HEK293T (cell line): ENCODE measurements at places on chromosomes 12 and 14.
A peak's percentile ranks its signal among the peaks of the same experiment; 100 is the strongest.

- peak; percentile 68 for DNase-seq
Measured at GRCh38 chr12:99984271-99985128, at the start of gene ANKS1B. TSS of gene ANKS1B (minus strand) at chr12:99984936. CDS start at chr12:99984237, 699 bp downstream.

DNA sequence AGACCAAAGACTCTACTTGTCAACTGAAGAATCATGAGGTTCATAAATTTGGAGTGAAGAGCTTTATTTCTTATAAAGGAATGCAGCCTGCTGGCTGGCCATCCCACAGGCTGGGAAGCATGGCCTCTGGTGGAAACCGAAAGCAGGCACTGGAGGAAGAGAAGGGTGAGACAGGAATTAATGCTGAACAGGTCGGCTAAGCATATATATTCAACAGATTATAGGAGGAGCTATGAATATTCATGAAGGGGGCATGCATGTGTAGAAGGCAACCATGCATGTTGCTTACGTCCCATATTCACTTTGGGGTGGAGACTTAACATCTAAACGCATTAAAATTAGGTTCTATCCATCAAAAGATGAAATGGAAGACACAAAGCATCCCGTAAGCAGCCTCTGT is 20.6 kb upstream of the RGS6 start:
- no peak for DNase-seq

GRCh38 chr12:58298803-58299202 is 357.4 kb downstream of the ATP23 start:
- no peak for DNase-seq

DNA sequence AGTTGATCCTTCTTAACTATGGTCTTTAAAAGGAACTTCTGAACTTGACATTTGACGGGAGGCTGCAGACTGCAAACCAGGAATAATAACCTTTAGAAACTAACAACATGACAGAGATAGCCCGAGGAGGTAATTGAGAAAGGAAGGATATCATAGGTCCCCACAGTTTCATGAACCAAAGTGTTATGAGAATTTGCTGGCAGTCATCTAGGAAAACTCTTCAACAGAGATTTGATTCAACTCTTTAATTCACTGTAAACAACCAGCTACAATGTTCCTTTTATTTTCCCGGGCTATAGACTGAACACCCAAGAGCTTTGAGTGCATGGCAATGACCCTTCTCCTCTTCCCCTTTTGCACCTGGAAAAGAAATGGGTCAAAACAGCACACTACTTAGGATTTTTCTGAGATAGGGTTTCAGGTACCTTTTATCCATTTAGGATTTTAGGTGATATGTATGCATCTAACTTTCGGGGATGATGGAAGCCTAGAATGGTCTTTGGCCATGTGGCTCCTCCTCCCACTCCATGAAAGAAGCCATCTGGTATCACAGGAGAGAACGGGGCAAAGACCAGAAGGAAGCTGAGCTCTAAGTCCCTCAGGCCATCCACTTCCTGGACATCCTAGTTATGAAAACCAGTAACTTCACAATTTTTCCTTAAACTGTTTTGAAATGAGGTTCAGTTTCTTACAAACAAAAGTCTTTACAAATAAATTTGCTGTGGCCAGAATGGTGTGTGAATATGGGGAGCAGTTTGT is 23.0 kb downstream of the GLT8D2 start:
- DNase-seq: no peak

DNA sequence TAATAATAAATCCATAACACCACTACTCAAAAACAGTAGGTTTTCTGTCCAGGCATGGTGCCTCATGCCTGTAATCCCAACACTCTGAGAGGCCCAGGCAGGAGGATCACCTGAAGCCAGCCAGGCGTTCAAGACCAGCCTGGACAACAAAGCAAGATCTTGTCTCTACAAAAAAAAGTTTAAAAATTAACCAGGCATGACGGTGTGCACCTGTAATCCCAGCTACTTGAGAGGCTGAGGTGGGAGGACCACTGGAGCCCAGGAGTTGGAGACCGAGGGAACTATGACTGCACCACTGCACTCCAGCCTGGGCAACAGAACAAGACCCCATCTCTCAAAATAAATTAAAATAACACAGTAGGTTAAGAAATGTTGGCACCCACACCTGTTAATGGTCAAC is 44.5 kb upstream of the AP4S1 start:
- DNase-seq: no peak

DNA sequence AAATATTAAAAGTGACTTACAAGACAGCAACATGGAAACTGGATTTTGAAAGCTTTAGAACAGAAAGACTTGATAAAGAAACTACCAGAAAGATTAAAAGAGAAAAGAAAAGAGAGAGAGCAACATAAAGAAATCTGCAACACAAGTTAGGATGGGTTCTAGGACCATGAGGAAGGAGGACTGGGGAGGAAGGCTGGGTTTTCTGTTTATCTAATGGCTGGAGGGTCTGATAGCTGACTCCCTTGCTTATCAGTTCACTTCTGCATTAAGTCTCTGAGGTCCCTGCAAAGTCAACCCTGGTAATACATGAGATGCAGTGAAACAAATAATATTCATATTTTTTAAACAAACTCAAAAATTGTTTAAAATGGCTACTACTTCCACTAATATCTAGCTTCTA is 90.1 kb downstream of the RPAP3 start:
- DNase-seq: no peak

DNA sequence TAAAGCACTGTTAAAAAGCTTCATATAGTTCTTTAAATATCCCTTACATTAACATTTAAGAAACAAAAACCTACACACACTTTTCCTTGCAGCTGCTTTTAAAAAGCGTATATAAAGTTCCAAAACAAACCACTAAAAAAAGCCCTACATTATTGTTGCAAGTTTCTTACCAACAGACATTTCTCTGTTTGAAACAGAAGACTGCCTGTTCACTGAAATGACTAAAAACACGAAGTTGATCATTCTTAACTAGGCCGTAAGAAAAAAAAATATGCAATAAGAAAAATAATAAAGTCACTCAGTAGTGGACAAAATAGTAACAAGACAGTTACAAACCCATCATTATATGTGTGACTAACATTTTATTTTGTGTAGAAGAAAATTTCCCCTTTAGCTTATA is 37.3 kb downstream of the KIF21A start:
- no peak for DNase-seq

GRCh38 chr12:132100306-132101065 is 43.6 kb downstream of the DDX51 start:
- no peak for DNase-seq

DNA sequence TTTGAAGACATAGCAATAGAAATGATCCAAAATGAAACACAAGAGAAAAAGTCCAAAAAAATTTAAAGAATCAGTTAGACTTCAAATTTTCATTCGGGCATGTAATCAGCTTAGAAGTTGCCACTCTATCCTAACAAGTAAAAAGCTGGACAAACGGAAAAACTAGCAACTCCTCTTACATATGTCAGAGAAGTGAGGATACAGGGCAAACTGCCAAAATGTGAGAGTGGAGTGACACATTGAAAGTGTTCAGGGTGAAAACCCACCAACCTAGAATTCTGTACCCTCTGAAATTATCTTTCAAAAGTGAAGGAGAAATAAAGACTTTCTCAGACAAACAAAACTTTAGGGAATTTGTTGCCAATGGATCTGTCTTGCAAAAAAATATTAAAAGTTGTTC is 42.0 kb upstream of the CHPT1 start:
- DNase-seq: no peak

- no peak for DNase-seq
Measured at GRCh38 chr12:28130625-28131598, 59.3 kb upstream of the CCDC91 start.

DNA sequence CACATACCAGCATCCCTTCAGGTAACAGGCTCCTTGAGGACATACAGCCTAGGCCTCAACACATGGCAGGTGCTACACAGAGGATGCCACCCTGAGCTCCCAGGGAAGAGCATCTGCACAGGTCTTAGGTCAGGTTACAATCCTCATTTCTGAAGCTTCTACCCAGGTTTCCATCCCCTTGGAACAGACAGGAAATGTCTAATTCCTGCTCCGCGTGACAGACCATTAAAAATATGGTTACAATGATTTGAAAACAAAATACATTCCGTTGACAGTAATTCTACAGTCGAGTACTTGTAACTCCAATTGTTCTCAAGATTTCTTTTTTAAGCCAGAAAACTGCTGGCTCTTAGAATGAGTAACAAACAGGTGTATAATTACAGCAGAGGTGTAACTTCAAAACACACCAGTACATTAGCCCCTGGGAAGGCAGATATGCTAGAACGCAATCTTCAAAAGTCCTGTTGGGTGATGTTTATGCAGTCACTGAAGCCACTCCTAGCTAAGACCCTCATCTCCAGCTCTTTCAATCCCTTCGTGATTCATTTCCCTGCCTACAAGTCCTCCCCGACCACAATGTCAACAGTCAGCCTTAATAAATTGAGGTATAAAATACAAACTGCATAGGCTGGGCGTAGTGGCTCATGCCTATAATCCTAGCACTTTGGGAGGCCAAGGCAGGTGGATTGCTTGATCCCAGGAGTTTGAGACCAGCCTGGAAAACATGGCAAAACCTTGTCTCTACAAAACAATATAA is 11.6 kb downstream of the SETD3 start:
- no peak for DNase-seq

DNA sequence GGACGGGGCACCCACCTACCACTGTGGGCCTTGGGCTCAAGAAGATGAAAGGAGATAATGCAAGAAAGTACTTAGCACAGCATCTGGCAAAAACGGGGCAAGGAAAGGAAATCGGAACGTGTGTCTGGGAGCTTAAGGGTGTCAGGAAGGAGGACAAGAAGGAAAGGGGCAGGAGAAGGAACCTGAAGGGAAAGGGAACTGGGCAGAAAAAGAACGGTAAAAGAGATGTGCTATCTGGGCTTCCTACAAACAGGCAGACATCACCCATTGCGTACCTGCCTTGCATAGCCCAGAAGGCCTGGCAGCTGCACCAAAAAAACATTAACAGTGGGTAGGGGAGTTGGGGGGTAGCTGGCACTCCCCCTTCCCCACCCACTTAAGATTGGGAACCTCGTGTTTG is 958 bp upstream of the REM2 start:
- no peak for DNase-seq

GRCh38 chr14:20998674-20999366 is at the start of gene SLC39A2:
TSS of gene SLC39A2 (plus strand) at chr14:20999293. CDS start at chr14:20999447, 154 bp downstream.
- peak; percentile 22 for DNase-seq

DNA sequence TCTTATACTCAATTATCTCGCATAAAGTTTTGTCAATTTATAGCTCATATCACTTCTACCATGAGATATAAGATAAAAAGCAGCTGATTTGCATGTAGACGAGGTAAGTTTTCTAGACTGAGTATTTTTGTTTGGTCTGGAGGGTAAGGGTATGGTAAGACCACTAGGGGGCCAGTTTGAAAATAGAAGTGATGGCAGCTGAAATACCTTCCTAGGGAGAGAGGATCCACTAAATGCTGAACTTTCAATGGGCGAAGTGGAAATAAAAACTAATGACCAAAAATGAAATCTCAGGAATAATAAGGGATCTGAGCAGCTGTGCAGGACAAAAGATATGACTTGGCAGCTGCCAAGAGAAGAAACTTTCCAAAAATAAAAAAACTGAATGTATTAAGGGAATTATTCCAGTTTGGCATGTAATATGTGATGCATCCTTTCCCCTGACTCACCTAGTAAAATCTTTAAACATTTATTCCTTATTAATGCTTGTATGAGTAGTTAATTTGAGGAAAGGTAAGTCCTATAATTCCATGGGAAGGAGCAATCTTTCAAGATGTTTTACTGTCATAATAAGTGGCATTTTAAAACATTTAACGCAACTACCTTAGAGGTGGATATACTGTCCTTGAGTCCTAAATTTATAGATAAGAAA is 754.5 kb downstream of the C12orf50 start:
- DNase-seq: peak; percentile 32

- no peak for DNase-seq
Measured at GRCh38 chr12:78885466-78885865, 20.9 kb downstream of the SYT1 start.

GRCh38 chr14:92093320-92093719 is 13.1 kb downstream of the ATXN3 start:
- no peak for DNase-seq

DNA sequence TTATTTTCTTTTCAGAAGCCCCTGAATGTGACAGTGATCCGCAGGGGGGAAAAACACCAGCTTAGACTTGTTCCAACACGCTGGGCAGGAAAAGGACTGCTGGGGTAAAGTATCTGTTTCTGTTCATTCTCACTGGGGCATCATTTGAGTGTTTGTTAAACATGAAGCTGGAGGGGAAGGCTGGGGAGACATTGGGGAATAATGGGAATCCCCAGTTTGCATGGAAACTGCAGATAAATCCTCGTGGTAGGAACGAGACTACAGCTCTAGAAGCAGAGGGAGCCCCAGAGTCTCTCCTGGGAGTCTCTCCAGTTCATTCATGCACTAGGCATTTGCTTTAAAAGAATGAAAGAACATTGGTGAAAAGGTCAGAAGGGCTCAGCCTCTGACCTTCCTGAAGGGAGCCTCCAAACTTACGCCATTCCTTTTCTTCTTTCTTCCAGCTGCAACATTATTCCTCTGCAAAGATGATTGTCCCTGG is 2.5 kb upstream of the CFAP251 start:
- DNase-seq: no peak

- DNase-seq: no peak
Measured at GRCh38 chr14:76866456-76866855, 40.2 kb downstream of the LRRC74A start.

DNA sequence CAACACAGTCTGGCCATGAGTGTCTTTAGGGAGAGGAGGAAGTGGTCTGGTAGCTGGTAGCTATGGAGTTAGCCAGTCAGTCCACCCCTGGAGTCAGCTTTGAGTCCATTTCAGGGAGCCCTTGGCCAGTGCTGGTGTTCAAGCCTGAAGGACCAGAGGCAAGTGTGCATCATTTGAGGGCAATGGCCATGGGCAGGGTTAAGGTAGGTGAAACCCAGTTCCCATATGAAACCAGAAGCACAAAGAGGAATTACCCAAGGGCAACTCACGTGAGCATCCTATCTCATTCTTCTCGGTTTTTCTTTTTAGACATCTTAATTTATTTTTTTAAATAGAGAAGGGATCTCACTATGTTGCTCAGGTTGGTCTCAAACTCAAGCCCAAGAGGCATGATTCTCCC is 61.3 kb upstream of the ACTN1 start:
- DNase-seq: no peak

- DNase-seq: no peak
Measured at GRCh38 chr14:99918781-99919180, 125.6 kb downstream of the EML1 start.

DNA sequence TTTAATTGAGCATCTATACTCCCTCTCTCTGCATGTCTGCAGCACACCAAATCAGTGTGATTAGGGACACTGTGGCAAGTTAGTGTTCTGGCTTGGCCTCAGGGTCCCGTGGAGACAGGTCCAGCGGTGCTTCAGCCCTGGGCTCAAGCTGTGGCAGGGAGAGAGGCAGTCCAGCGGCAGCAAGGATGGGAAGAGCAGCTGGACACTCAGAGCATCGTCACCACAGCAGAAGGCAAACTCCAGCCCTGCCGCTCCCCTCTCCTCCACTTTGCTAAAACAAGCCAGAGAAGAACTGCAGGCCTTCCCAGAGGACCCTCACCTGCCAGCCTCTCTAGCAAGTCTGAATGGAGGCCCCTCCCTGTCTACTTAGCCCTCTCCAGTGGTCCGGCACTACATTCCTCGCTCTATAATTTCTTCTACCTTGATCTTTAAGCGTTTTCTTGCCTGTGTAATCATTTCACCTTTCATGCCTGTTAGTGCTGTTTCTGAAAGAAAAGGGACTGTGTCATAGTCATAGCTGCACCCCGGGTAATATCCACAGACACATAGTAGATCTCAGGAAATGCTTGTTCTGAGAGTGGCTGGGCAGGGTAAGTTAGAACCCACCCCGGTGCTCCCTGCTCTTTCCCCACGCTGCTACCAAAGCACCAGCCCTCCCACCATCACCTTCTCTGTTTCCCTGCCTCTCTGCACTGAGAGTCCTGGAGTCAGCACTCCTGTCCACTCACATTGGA is 22.1 kb downstream of the ZFP36L1 start:
- DNase-seq: no peak
